ENCODE measurements at places on chromosomes 2 and 18.

GRCh38 chr2:86123328-86123925, 17.4 kb downstream of the PTCD3 start:
- no peak for DNase-seq

GRCh38 chr2:63058144-63058920, 7.7 kb downstream of the OTX1 start:
- no peak for DNase-seq

GRCh38 chr18:68779169-68779568, 18.7 kb upstream of the CCDC102B start:
- DNase-seq = peak; percentile 39

- no peak for DNase-seq
These were observed 66.3 kb downstream of the LIPG start for GRCh38 chr18:49628119-49628518.

- no peak for DNase-seq
These were observed 6.6 kb downstream of the SIX2 start for GRCh38 chr2:45002686-45003085.

DNA sequence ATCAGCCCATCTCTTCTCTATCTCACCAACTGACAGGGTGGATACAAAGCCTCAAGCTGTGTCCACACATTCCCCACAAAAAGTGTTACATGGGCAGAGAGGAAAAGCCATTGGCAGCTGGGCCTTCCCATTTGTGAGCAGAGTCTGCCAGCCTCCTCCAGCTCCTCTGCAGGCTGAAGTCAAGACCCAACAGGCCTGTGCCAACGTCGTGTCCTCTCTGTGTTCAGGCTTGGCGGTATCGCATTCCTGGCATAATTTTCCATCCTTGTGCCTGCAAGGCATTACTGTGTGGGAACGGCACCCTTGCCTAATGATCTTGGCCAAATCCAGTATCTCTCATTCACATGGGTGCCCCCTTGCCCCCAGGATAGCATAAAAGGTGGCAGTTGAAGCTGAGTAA, 41.5 kb upstream of the APCDD1 start:
- peak; percentile 96 for DNase-seq

GRCh38 chr2:70834106-70834505, 1.5 kb downstream of the CD207 start:
- no peak for DNase-seq

DNA sequence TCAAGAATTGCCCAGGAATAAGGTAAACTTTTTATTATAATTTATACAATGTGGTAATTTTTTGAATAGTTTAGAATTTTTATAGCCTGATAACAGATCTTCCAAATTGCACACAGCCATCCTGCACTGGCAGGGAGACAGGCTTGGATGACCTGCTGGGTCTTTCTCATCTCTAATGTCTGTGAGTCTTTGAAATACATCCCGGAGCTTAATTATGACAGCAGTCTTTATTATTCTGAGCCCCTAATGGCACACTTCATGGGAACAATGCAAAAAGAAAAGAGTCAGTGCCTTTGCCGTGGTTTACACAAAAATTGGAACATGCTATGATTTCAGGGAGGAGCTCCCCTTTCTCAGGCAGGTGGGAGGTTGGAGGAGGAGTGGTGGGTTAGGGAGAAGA, 71.0 kb downstream of the TMEM182 start:
- no peak for DNase-seq

DNA sequence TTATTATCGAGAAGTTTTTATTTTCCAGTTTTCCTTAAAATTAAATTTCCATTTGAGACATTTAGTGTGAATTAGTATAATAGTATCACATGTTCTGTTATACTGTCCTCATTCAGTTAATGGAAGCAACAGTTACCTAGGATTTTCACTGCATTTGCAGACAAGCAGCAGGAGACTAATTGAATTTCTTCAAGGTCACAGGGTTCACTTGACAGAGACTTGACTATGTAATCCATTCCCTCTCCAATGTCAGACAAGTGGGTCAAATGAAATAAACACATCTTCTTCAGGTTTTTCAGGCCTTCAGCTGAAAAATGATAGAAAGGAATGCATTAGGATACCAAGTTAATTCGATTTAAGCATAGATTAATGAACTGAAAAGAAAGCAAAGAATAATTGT, 26.7 kb downstream of the NLRC4 start:
- DNase-seq = no peak

DNA sequence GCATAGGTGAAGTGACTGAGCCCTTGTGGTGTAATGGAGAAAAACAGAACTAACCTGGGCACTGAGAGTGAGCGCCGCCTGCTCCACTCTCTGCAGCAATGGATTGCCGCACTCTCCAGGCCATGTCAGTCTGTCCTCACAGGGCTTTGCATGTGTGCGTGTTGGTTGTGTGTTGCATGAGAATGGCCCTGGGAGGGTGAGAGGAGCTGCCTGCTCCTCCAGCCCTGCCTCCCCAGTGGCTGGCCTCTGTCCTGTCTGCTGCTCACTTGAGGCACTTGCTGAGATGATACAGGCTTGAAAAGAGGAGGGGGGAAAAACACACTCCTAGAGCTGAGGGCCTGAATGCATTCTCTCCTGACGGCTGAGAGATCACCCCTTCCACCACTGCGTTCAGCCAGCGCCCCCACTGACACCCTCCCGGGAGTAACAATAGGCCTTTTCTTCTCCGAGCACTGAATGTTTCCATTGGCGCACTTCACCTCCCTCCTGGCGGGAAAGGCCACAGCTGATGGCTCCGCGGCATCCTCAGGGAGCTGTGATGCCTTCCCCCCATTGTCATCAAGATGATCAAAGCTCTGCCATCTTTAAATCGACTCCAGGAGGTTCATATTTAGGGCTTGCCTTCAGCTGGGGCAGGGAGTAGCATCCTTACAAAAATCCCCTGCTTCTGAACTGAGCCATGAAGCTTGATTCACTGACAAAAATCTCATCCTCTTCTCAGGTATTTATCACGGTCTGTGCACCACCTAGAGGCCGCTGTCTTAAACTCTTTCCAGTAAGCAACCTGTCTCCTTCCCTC, 49.9 kb upstream of the DAPL1 start:
- DNase-seq = no peak

DNA sequence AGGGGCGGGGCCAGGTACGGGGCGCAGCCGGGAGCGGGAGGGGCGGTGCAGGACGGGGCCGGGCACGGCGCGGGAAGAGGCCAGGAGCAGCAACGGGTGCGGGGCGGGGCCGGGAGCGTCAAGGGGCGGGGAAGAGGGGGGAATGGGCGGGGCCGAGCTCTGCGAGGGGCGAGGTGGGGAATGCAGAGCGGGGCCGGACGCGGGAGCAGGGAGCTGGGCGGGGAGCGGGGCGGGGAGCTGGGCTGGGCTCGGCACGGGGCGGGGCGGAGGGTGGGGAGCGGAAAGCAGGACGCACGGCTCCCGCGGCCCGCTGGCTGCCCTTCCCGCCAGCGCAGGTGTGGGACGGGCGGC, at the start of gene IMPA2:
IMPA2 (plus strand) TSS at position 316 of the 351 bp plus-strand sequence. CDS start 163 bp downstream, outside the sequence.
- no peak for DNase-seq

DNA sequence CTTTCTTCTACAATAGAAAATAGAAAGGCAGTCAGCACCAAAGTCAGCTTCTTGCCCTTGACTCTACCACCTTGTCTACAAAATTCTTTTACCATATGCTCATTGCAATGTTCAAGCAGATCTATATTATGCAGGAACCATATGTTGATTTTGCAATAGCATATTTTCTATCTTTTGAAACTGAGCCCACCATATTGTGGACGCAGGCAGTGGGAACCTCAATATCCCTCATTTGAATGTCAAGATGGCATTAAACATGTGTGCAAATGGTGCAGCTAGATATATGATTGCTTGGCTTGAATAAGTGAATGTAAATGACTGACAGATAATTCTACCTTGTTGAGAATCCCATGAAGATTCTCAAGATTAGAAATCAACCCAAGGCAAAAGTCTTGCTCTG, 412.7 kb upstream of the FSHR start:
- no peak for DNase-seq

- DNase-seq = no peak
These were observed 34.3 kb downstream of the SCN9A start for GRCh38 chr2:166341426-166341825.

GRCh38 chr18:36402765-36403396, 105.4 kb downstream of the FHOD3 start:
- DNase-seq = no peak

DNA sequence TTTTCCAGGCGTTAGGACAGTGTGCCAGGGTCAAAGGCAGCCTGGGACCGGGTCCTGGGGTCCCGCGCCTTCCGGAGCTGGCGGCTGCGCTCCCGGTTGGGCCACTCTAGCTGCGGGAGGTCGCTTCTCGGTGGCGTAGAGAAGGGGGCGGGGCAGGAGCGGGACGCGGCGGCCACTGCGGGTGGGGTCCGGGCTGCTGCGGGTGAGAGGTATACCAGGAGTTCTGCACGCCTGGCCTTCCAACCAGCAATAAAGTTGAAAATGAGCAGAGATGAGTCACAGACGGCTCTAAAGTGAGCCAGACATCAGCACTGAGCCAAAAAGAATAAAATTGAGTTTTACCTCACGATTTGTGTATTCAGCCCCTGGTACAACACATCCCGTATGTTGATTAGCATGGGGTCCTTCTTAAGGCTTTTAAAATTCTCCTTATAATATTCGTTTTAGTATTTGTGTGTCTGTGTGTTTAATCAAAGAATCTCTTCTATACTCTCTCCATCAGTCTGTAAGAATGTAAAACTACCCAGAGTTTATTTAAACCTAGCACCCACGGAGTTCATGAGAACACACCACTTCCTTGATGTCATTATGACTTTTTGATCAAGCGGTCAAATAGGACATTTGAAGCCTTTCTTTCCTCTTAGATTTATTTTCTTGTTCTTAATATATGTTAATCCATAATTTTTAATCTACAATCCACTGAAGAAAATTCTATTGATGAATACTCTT, at the start of gene C1GALT1C1L:
C1GALT1C1L (minus strand) TSS at position 108 of the 729 bp plus-strand sequence; CDS start at position 1, 107 bp downstream.
- peak; percentile 3 for DNase-seq

- no peak for DNase-seq
These were observed 121.2 kb downstream of the CABYR start for GRCh38 chr18:24259869-24260641.

- DNase-seq = no peak
These were observed 252.8 kb upstream of the PARD3B start for GRCh38 chr2:204292439-204292838.

DNA sequence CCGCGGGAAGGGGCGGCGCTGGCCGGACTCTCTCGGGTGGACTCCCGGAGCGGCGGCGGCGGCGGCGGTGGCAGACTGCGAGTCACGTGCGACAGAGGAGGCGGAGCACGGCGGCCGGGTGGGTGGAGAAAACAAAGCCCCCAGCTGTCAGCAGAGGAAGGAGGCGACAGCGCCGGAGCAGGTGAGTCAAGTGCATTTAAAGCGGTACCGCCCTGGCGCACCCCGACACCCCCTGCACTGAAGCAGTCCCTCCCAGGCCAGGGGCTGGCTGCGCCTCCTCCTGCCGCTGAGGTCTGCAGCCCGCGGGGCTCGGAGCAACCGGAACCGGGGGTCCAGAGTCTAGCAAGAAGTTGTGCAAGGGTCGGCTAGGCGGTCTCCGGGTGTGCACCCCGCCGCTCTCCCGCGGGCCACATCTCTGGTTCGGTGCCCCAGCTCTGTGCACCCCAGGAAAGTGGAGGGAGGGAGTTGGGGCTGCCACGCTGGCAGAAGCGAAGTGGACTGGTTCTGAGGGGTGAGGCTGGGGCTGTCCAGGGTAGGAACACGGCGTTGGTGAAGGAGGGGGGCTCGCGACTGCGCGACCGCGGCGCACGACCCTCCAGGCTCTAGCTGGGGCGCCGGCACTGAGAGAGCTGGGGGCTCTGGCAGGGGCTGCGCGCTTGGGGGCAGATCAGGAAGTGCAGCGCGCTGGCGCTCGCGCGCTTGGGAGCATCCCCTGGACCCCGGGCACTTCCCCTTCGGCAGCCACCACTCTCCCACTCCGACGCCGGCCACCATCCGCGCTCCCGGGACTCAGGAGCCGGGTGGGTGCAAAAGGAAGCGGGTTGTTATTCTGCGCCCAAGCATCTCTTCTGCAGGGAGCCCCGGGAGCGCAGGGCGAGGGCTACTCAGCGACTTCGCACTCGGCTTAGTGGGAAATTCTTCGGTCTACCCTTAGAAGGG, 64.0 kb upstream of the MAPRE2 start:
- DNase-seq = no peak

DNA sequence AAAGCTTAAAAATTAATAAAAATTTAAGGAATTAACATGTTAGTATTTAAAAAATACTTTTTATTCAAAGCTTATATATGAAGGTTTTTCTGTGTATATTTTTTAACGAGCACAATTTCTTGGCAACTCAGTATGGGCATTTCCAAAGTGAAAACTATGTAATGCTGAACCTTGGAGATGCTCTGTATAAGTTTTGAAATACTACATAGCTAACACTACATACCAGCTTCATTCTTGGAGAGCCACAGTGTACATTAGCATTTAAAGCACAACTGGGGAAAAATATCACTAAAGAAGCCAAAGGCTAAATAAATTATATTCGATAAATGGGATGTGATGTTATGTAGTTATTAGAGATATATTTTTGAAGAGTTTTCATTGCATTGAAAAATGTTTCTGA, 446.5 kb downstream of the CCDC85A start:
- no peak for DNase-seq

GRCh38 chr2:27685577-27685976, 21.9 kb downstream of the SLC4A1AP start:
- DNase-seq = no peak

DNA sequence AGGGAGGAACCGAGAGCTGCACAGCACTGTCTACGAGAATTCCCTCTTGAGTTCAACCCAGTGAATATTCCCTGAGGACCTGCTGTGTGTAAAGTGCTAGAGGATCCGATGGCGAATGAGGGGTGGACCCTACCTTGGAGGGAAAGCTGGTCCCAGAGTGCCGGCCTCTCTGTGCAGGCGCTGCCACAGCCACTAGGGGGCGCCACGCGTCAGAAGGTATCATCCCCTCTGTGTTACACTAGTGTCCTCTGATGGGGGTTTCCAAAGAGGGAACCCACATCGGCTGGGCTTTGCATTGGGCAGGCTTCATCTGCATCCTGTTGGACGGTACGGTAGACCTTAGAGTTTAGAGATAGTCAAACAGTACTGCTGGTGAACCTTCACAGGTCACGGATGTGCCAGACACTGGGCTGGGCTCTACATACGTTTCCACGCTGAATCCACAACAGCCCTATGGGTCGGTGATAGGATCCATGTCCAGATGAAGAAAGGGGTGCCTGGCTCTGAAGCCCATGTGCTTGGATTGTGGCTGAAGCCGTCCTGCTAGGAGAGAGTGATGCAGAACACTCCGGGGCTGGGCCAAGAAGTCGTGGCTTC, 39.0 kb downstream of the COA5 start:
- DNase-seq = no peak

DNA sequence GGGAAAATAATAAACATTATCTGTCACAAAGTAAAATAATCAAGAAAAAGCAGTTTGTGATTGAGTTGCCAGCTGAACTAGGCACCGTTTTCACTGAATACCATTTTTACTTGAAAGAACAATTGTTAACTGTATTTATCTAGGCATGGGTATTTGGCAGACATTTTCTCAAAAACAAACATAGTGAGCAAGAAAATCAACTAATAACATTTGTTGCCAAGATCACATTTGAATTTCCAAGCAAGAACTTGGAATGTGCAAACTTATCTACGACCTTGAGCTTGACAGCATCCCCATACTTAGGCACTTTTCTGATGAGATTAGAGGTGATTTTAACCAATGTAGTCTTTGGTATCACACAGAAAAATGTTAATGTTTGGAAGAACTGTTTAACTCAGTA, 16.7 kb downstream of the SS18 start:
- no peak for DNase-seq

- DNase-seq = no peak
These were observed 343.6 kb downstream of the LPIN1 start for GRCh38 chr2:12090072-12090471.
